ENCODE measurements at places on chromosomes 3 and 15.

GRCh38 chr15:56917652-56918045 is 795 bp upstream of the TCF12 start:
- DNase-seq, result no peak

GRCh38 chr3:73509816-73510215 is 114.9 kb downstream of the PDZRN3 start:
- no peak for DNase-seq

- no peak for DNase-seq
Observed at GRCh38 chr3:113697500-113698090, 1.2 kb upstream of the USF3 start.

DNA sequence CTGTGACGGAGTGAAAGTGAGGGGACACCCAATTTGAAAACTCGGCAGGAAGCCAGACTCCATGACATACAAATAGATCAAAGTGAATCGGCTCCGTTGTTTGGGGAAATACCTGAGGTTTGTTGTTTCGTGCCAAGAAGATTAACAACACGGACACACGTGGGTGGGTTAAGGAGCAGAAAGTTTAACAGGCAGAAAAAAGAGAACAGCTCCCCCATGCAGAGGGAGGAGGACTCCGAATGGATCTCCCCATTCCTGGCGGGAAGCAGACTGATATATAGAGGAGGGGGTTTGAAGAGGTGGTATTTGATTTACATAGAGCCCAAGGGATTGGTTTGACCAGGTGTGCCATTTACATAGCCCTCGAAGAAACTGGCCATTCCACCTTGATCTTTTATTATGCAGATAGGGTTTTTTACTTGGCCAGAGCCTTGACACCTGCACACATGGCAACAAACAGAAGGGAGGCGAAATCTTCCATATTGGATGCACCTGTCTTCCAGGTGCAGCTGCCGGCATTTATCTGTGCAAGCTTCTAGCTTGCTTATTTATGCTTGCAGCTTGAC is 4.8 kb upstream of the SACM1L start:
- DNase-seq, result no peak

- DNase-seq, result no peak
Observed at GRCh38 chr3:147651107-147651778, 242.1 kb downstream of the ZIC1 start.

DNA sequence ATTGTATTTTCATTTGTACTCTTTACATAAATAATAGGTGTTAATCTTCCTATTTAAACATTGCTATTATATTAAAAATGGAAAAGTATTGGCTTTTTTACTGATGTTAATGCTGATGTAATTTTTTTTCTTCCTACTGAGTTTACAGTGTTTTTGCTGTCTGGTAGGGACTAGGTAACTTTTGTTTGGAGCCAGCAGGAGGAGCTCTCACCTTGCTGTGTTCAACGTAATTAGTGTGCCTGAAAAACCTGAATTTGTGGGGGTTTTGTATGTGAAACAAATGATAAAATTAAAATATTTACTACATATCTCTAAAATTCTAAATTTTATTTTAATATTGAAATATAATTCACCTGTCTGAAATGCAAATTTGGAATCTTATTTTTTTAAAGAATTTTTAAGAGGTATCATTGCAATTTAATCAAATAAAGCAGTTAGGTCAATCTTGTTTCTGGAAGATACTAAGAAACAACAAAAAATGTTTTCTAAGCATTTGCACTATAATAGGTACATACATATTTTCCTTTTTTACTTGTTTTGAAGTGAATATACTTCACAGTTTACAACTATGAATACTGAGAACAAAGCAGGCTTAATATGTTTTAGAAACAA is 48.8 kb downstream of the EPHA6 start:
- DNase-seq, result no peak

DNA sequence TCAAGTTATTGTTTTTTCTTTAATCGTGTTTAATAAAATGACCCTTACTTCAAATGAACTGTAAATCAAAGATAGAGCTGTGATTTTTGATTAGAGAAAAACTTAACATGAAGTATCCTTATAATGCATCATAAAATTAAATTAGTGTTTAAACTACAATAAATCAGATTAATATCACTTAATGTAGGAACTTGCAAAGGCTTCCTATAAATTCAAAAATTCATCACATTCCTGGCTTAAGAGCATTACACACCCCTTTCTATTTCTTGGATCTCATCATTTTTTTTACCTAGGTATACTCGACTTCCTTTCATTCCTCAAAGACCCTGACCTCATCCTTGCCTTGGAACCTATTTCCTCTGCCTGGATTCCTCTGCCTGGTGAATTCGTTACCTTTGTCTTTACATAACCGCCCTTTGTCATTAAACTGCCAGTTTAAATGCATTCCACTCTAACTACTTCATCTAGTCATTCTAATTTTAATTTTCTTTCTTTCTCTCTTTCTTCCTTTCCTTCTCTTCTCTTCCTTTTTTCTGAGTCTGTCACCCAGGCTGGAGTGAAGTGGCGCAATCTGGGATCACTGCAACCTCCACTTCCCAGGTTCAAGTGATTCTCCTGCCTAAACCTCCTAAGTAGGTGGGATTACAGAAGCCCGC is 1244.5 kb downstream of the OTOL1 start:
- no peak for DNase-seq

GRCh38 chr3:8536096-8537056 is 34.8 kb downstream of the LMCD1 start:
- DNase-seq, result no peak

GRCh38 chr3:179076243-179077027 is 4.8 kb upstream of the ZMAT3 start:
- DNase-seq, result no peak

GRCh38 chr3:113377158-113377557 is 64.1 kb downstream of the CFAP44 start:
- DNase-seq, result no peak

DNA sequence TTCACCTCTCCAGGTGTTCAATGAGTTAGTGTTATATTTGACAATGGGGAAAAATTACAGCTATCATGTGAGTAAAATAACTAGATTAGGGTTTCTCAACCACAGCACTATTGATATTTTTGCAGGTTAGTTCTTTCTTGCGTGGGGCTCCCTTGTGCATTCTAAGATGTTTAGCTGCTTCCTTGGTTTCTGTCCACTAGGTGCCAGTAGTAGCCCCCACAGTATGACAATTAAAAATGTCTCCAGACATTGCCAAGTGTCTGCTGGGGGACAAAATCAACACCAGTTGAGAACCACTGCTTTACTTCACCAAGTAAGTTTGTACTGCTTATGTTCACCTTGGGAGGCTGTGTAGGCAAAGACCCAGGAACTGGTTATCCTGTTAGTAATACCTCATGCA is 618.7 kb downstream of the EDEM1 start:
- DNase-seq, result no peak

DNA sequence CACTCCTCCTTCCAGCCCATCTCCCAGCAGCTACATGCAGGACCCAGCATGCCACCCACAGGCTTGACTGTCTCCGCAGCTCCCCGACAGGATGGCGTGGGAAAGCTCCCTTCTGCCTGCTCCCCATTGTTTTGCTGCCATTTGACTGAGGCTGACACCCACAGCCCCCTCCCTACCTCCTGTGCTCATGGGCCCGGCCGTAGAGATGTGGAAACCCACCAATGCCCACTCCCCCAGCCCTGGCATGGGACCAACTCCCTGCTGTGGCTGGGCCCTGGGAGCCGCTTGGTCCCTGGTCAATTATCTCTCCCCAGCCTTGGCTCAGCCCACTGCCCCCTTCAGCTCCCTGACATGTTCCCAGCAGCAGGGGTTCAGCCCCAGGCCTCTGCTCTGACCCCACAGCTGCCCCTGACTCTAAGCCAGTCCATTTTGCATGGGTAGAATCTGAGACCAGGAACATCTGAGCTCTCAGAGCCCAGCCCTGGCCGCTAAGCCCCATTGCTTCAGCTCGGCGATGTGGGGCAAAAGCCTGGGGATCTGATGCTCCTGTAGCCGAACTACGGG is 8.2 kb downstream of the C3orf22 start:
- no peak for DNase-seq

- no peak for DNase-seq
Observed at GRCh38 chr3:8622873-8623691, 21.5 kb downstream of the SSUH2 start.

DNA sequence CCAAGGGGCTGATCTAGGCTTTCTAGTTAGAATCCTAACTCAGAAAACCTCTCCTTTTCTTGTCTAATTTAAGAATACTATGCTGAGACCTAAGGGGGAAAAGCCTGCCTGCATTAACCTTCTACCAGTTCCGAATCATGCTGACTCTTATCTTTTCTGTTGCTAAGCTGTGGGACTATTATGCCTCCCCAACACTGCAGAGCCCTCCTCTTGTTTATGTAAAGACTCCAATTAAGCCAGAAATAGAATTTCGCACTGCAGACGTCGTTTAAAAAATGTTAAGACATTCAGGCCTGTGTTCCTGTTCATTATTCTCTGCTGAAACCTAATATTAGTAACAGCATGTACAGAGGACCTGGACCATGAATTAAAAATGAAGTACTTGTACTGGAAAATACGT is 310.6 kb upstream of the ATP11B start:
- DNase-seq, result no peak

GRCh38 chr15:89521605-89522004 is 25.2 kb upstream of the RHCG start:
- DNase-seq, result no peak

DNA sequence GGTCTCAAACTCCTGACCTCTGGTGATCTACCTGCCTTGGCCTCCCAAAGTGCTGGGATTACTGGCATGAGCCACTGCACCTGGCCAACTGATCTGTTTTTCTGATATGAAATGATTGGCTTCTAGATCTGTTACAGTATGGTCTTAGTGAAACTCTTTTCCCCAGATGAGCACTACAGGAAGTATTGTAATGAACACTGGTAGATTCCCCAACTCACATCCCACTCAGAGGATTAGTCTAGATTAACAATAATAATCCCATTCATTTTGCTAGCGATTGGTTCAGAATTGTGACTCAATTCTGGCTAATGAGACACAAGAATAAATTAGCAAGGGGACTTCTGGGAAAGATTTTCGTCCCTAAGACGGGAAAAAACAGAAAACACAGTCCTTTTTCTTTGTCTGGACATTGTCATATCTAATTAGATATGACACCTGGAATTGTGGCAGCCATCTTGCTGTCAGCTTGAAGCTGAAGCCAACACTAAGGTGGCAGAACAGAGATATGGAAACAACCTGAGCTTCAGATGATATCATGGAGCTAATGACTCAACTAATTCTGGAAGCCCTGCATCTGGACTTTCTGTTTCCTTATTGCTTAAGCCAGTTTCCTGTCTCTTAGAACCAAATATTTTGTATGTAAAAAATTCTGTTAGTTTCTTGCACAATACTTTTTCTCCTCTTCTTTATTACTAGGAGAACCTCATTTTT is 17.4 kb upstream of the NPTN start:
- DNase-seq, result no peak

DNA sequence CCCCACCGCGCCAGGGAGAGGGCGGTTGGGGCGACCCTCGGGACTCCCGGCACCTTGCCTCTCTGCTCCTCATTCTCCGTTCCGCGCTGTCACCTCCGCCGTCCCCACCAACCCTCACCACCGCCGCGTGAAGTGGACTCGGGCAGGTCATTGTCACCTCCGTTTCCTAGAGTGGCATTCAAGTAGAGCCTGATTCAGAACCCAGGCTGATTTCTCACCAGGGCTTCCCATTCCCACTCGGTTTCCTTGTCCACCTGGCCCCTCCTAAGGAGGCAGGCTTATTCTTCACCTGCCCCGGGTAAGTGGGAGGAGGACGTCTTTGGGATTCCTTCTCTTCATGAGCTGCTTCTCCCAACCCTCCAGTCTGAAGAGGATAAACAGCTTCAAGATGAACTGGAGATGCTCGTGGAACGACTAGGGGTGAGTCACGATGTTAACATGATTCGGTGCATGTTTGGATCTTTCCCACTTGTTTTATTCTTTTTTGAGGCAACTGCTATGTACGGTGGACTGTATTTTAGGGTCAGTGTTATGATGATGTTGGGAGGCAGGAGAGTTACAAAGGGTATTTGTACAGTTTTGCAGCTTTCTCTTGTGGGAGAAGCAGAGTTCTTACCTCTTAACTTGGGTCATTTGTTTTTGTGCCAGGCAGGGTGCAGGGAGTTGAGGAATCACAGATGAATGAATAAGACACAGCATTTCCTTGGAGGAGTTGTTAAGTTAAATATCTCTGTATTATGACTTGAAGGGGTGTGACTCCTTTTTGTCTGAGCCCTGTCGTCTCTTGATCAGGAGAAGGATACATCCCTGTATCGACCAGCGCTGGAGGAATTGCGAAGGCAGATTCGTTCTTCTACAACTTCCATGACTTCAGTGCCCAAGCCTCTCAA is 692 bp downstream of the PSMD2 start:
- DNase-seq, result no peak

GRCh38 chr3:134314588-134315285 is 59.5 kb downstream of the AMOTL2 start:
- no peak for DNase-seq

DNA sequence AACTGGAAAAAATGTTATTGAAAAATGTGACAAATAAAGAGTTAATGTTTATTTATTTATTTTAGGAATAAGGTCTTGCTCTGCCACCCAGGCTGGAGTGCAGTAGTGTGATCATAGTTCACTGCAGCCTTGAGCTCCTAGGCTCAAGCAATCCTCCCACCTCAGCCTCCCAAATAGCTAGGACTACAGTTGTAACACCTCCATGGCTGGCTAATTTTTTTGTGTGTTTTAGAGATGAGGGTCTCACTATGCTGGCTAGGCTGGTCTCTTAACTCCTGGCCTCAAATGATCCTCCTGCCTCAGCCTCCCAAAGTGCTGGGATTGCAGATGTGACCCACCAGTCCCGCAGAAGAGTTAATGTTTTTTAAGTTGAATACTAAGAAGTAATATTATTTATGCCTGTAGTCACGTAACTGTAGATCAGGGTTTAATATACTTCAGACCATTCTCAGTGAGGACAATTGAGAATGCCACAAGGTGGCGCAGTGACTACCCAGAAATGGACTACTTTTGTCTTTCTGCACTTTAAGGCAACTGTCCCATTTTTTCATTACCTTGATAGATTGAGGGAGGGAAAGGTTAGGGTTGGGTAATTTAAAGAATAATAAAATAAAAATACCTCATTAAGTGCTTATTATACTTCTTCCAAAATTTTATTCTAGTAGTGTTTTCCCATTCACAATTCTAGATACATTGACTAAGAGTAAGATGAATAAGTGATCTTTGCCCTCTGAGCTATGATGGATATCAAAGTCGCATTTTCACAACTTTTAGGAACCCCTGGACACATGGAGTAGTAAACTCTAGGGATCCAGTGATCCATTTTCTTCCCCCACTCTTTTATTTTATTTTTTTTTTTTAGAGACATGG is 6.0 kb downstream of the MUC13 start:
- DNase-seq, result peak; percentile 28

DNA sequence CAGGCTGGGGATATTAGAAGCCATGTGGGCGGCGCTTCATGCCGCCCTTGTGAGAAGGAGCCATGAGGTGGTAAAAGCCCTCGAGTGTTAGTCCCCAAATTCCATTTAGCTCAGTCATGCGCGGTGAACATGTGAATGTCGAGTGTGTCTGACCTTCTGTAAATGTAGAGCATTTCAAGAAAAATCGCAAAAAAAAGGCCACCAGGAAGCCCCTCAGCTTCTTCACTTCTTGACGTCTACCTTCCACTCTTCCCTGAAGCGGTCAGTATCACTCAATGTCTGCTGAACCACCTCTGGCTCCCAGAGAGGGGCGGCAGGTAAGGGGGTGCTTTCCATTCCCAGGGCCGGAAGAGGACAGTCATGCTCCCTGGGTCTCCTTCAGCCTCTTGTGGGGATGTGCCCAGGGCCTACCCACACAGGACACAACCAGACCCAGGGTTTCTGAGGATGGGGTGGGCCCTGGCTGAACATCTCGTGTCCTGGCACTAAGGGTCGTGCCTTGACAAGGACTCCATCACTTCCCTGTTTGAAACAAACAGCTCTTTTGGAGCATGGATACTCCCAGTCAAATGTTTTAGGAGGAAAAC is 274.9 kb downstream of the FAM43A start:
- DNase-seq, result no peak

Measured in stimulated activated CD8-positive, alpha-beta memory T cell treated with anti-CD3 and anti-CD28 coated beads, Interleukin-7, amount 100 ng/mL, for 1 hour (primary cell).